Neuronal stem cell (in vitro differentiated cells): ENCODE measurements at places on chromosomes 1 and 21.

- DNase-seq: no peak
These were observed 37.3 kb upstream of the COL6A2 start for GRCh38 chr21:46060596-46061061.

- DNase-seq: no peak
These were observed 52.6 kb upstream of the EPS8L3 start for GRCh38 chr1:109816175-109816811.

GRCh38 chr1:109634771-109635750 is 15.4 kb downstream of the AMPD2 start:
- no peak for DNase-seq

DNA sequence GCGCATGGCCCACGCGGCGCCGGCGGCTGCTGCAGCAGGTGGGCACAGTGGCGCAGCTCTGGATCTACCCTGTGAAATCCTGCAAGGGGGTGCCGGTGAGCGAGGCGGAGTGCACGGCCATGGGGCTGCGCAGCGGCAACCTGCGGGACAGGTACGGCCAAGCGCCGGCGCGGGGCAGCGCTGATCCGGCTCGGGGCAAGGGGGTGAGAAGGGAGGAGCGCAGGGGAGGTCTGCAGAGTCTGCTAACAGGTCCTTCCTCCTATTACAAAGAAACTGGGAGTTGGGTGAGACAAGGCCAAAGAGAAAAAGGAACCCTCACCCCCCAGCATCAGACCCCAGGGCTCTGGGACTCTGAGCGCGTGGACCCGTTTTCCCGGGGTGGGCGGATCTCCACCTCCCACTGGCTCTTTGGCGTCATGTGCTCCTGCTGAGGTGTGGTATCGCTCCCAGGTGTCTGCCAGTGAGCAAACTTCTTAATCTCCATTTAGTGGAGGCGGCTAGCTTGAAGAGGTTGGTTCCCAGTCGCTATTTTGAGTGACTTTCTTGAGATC is 431 bp downstream of the MTARC1 start:
- DNase-seq: no peak

DNA sequence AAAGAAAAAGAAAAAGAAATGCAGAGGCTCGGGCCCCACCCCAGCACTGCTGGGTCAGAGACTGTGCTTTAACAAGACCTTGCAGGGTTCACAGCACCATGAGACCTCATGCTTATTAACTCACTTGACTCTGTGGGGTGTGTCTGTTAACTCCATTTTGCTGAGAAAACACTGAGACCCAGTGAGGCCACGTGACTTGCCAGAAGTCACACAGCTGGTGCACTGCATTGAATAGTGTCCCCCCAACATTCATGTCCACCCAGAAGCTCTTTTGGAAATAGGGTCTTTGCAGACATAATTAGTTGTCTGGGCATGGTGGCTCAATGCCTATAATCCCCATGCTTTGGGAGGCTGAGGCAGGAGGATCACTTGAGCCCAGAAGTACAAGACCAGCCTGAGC is 39.7 kb downstream of the CHD5 start:
- no peak for DNase-seq

DNA sequence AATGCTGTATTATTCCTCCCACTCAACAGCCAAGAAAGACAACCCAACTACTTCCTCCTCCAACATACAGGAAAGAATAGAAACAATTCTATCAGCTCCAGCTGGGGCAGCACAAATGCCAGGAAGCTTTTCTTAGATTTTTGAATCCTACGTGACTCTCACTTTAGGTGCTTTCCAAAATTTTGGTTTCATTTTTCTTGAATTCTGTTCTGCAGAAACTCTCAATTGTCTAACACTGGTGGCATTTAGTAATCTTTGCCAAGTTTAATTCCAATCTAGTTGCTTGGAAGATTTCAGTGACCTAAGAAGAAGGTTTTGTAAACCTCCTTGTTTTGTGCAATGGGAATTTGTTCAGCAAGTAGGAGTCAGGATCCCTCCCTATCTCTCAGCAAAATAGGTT is 37.1 kb upstream of the DOCK7 start:
- DNase-seq: no peak

- no peak for DNase-seq
These were observed 144.7 kb downstream of the APP start for GRCh38 chr21:26025536-26026512.
